ENCODE measurements at places on chromosomes 5 and 9.

GRCh38 chr5:123450114-123450513 is 26.9 kb upstream of the CEP120 start:
- peak; percentile 29 for DNase-seq

DNA sequence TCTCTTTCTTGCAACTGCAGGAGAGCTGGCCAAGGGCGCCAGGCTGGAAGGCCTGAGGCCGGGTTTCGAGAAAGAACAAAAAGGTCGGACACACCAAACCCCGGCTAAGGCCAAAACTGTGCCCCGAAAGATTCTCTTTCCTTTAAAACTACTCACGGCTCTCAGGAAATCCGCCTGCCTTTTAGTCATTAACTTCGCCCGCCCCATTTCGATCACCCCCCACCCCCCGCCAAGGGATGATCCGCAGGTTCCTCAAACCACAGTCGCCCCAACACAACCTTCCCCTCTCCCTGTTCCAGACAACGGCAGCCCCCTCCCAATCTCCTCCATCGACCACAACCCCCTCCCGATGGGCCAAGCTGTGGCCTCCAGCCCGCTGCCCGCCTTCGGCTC is 536 bp downstream of the FEM1C start:
- DNase-seq: peak; percentile 23

DNA sequence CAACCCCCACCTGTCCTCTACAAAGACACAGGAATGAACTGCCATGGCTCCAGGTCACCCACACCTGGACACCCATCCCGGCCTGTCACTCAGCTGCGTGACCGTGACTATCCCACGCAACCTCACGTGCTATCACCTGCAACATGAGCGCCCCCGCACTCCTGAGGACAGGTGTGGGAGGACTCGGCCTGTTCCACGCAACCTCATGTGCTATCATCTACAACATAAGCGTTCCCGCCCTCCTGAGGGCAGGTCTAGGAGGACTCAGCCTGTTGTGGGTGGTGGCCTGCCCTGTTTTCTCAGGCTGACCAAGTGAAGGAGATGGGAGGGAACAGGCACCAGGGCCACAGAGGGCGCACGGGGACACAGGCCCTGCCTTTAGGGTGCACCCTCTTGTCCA is 4.1 kb downstream of the QSOX2 start:
- DNase-seq: no peak

DNA sequence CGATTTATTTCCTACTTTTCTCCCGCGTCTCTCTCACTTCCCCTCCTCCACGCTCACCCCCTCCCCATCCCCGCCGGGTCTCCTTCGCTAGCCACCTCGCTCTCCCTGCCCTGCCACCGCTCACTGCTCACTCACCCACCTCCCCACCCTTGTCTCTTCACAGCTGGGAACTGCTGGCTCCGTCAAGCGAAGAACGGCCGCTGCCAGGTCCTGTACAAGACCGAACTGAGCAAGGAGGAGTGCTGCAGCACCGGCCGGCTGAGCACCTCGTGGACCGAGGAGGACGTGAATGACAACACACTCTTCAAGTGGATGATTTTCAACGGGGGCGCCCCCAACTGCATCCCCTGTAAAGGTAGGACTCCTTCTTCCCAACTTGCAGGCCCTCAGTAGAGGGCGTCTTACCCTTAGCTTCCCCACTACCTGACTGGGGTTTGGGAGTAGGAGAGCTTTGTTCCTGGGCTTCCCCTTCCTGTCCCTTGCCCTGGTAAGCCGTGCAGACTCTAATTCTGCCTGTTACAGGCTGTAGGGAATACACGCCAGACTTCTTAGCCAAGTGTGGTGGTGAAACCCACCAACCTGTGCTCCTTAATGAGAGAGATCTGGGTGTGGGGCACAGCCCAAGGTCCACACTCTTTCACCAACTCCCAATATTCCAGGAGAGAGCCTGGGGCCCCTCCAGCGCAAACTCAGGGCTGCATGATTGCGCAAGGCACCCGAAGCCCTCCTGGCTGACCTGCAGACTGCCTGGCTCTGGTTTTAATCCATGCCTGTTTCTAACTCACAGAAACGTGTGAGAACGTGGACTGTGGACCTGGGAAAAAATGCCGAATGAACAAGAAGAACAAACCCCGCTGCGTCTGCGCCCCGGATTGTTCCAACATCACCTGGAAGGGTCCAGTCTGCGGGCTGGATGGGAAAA is 2.5 kb downstream of the FST start:
- DNase-seq: no peak

GRCh38 chr9:110261632-110262031 is 5.3 kb upstream of the TXN start:
- no peak for DNase-seq

GRCh38 chr5:109413458-109413857 is 3.7 kb upstream of the PJA2 start:
- no peak for DNase-seq

GRCh38 chr9:135215571-135216161 is 128.2 kb downstream of the OLFM1 start:
- DNase-seq: no peak

DNA sequence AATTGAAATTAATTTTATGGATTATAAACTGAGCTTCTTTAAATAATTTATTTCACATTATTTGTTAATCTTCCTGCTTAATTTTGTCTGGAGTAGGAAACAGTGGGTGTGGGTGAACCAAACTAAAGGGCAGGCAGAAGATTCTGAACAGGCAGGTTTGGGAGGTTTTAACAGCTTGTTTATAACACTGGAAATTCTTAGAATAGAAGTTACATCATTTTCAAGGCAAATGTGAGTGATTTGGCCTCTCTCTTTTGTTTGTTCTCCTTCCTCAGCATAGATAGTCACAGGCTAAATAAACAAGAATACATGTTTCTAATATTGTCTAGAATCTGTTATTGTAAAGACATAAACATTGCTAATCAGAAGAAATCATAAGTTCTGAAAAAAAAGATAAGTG is 970.9 kb upstream of the NUDT12 start:
- no peak for DNase-seq

DNA sequence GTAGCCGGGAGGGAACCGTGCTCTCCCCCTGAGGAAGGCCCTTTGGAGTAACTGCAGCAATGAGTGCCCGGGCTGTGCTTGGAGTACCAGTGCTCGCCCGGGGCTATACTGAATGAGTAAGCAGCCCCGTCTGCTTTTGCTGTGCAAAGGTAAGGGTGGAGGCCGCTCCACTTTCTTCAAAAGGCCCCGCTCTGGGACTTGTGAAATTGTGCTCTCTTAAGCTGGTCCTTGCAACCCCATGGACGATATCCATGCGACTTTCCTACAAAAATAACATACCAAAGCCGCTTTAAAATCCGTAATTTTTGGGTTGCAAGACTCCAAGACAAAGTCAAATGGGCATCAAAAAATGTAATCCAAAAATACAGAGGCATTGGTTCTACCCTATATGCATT is 578 bp upstream of the TNFAIP8 start:
- DNase-seq: no peak

GRCh38 chr9:129469988-129470316 is 150.9 kb downstream of the C9orf50 start:
- DNase-seq: no peak

GRCh38 chr5:154487541-154487940 is 9.5 kb upstream of the HAND1 start:
- DNase-seq: peak; percentile 81

DNA sequence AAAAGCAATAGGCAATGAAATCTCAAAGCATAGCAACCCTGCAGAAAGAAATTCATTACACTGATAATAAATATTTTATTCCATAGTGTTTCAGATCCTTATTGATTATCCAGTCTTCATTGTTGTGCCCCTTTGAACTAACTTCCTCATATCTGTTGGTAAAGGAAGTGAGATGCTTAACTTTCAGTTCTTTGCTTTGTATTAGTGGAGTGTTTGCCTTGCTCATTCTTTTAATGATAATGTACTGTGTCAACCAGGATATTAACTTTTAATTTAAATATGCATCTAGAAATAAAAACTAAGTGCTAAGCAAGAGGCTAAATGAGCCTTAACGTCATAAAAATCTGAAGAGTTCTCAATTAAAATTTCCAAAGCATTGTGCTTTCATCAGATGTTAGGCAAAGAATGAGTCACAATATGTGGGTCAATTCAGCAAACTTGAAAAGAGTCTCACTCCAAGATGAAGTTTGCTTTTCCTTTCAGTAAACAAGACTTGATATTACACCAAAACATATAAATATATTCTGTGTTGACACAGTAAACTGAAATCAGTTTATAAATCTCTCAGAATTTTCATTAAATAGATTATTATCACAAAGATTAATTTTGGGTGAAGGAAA is 105.9 kb downstream of the GIN1 start:
- no peak for DNase-seq

GRCh38 chr5:128271859-128272464 is 188.4 kb downstream of the SLC12A2 start:
- DNase-seq: no peak

DNA sequence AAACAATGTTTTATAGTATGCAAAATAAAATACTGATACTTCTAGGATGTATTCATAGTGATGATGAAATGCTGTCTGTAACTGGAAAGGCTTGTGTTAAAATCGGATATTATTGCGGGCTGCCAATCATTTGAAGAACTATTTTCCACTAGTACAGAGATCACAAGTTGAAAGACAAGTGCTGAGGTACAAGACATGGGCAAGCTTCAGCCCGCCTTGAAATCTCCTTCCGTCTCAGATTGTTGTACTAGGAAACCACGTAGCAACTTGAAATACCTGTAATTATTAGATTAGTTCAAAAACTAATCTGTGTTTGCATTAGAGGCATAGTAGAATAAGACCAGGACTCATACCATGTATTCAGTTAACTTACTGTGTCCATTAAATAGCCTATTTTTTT is 218.2 kb downstream of the ARHGEF28 start:
- no peak for DNase-seq

DNA sequence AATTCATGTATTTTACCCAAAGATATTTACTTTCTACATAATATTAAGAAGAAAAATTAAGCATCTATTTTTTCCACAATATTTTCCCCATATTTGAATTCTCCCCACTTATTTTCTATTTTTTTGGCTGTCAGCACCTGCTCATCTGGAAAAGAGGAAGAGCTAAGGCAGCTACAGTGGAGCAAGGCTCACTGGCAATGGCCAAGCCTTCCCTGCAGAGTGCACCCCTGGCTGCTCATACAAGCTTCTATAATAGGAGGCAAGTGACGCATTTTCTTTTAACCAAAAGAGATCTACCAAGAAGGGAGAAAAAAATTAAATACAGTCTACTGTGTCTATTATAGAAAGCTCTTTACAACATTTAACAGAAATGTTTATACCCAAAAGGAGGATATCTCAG is 72.5 kb downstream of the AUH start:
- DNase-seq: no peak

- no peak for DNase-seq
Measured at GRCh38 chr5:14752497-14753071, 88.1 kb downstream of the OTULIN start.

DNA sequence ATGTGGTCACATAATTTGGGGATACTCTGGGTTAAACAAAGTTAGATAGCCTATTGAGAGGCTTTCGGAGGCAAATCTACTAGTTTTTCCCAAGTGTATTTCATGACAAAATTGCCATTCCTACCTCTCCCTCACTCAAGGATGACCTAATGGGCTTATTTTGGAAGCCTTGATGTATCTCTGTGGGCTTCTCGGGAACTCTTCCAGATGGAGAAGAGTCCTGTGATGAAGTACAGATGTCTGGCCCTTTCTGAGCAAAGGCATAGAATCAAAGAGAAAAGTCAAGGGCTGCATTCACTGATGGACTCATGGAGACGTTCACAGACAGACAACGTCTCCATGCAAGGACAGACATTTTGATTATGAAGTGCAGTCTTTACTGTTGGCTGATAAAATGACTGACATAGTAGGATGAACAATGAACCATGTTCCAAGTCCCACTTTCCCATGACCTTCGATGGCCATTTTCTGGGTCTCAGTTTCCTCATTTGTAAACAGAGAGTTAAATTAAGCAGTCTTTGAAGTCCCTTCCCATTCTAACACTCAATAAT is 347.2 kb upstream of the CD180 start:
- DNase-seq: no peak

DNA sequence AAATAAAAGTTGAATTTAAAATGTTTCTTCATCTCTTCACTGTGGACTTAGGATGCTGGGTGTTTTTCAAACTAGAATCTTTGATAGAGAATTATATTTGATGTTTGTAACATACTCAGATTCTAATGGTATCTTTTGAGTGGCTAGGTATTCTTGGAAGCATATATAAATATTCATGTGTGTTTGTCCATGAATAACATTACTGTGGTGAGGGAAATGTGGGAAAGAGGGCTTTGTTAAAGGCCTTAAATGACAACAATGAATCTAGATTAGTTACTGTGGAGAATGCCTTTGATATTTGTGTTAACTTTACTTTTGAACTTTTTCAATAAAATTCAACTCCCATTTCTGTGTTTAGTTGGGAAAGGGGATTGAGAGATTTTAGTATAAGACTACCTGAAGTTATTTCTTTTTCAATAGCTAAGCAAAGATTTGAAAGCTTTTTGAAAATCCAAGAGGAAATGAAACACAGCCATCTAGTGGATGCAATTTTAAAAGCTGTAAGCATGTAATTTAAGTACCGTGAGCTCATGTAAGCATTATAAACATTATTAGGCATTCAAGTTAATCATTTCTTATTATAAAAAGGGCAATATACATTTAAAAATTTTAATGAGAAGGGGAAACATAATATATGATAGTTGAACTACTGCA is 69.6 kb downstream of the CCDC171 start:
- DNase-seq: no peak

DNA sequence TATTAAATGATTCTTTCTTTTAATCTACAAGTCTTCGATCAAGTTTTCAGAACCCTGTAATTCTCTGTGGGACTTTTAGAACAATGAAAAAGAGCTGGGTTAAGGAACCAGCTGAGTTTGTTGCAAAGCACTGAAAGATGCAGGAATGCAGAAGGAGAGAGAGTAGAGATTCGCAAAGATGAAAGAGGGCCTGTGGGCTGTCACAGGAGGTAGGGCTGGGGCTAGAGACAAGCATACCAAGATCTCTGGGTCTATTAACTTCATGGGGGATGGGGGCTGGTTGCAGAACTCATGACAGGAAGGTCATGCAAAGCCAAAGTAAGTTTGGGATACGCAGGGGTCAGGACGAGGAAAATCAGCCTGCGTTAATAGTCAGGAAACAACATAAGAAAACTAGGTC is 81.8 kb downstream of the LURAP1L start:
- no peak for DNase-seq

DNA sequence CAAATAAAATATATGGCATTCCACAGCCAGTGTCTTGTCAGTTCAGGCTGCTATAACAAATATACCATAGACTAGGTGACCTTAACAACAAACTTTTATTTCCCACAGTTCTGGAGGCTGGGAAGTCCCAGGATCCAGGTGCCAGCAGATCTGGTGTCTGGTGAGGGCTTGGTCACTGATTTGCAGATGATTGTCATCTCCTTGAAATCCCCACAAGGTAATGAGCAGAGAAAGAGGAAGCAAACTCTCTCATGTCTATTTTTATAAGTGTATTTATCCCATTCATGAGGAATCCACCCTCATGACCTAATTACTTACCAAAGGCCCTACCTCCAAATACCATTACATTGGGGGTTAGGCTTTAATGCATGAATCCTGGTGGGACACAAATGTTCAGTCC is 663.2 kb downstream of the TLR4 start:
- no peak for DNase-seq

- no peak for DNase-seq
Measured at GRCh38 chr9:124259158-124259808, 1.5 kb downstream of the NEK6 start.

GRCh38 chr5:170625221-170626165 is 121.7 kb downstream of the KCNIP1 start:
- DNase-seq: no peak

GRCh38 chr5:161400583-161400982 is 145.9 kb downstream of the GABRB2 start:
- no peak for DNase-seq

- DNase-seq: no peak
Measured at GRCh38 chr5:170497311-170498038, 6.3 kb upstream of the KCNIP1 start.

All from SK-N-DZ (cell line).